ENCODE measurements at places on chromosomes 2 and 18.

GRCh38 chr2:230413479-230413878, 2.5 kb upstream of the SP100 start:
- no peak for DNase-seq
- no peak overlapping the region for H3K27ac ChIP-seq
- H3K27me3 ChIP-seq = no peaks in the 10 kb centered on the region
- H3K4me3 ChIP-seq = no peak overlapping the region
- peaks cover 57% of the 10 kb centered on the region for H3K4me1 ChIP-seq

DNA sequence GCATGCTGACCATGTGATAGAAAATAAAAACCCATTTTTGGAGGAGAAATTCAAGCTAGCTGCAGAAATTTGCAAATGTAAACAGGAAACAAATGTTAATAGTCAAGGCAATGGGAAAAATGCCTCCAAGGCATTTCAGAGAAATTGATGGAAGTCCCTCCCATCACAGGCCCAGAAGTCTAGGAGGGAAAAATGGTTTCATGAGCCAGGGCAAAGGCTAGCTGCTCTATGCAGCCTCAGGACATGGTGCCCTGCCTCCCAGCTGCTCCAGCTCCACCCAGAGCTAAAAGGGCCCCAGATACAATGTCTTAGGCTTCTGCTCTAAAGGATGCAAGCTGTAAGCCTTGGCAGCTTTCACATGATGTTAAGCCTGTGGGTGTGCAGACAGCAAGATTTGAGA, 1419.4 kb upstream of the CELF4 start:
- no peaks in the 10 kb centered on the region for H3K27me3 ChIP-seq
- no peaks in the 10 kb centered on the region for H3K36me3 ChIP-seq
- H3K4me3 ChIP-seq = no peak overlapping the region
- no peak overlapping the region for H3K27ac ChIP-seq
- no peak for DNase-seq

DNA sequence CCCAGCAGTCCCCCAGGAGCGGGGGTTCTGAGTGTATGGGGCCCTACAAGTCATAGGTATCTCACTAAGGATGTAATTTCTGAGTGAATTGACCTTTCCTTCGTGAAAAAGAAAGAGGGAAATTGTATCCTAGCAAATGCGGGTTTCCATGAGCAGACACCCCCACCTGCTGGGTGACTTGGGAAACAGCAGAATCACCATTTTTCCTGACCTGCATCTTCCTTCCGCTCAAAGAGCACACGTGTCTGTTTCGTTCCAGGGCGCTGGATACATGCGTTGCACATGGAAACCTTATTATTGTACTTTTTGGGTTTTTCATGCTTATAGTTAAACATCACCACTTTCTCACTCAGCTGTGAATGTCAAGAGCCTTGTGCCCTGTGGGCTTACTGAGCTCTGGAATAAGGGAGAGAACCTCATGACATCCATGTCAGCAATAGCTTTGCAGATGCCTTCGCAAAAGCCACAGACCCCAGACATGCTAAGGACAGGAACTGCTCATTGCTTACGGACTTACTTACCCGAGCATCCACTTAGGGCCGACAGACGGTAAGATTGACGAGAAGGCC, 132.8 kb downstream of the TPO start:
- no peaks in the 10 kb centered on the region for H3K36me3 ChIP-seq

GRCh38 chr2:241030883-241031282, 32.5 kb downstream of the SNED1 start:
- no peaks in the 10 kb centered on the region for H3K36me3 ChIP-seq
- no peak for DNase-seq
- H3K27me3 ChIP-seq = no peaks in the 10 kb centered on the region
- no peak overlapping the region for H3K4me3 ChIP-seq
- H3K4me1 ChIP-seq = no peaks in the 10 kb centered on the region
- no peak overlapping the region for H3K27ac ChIP-seq

DNA sequence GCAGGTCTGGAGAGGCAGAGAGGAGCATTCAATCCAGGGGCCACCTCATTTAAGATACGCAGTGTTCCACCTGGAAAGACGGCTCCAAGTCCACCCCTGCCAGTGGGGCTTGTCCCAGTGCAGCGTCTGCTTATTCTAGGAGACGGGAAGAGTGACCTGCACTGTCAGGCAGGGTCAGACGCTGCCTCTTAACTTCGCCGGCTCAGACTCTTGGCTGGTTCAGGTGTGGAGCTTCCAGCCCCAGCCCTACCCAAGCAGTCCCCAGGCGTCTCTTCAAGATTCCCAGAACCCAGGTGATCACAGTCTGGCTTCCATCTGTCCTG, 208.5 kb downstream of the TFCP2L1 start:
- no peaks in the 10 kb centered on the region for H3K36me3 ChIP-seq
- H3K4me3 ChIP-seq = no peak overlapping the region
- peaks cover 28% of the 10 kb centered on the region for H3K27me3 ChIP-seq
- H3K27ac ChIP-seq = no peak overlapping the region

DNA sequence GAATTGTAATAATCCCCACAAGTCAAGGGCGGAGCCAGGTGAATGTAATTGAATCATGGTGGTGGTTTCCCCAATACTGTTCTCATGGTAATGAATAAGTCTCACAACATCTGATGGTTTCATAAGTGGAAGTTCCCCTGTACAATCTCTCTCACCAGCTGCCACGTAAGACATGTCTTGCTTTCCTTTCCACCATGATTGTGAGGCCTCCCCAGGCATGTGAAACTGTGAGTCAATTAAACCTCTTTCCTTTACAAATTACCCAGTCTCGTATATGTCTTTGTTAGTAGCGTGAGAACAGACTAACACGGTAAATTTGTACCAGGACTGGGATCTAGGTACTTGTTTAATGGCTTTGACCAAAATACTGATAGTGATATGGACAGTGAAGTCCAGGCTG, 744.3 kb upstream of the REG3G start:
- no peaks in the 10 kb centered on the region for H3K36me3 ChIP-seq
- H3K4me3 ChIP-seq = no peak overlapping the region
- H3K4me1 ChIP-seq = no peaks in the 10 kb centered on the region
- H3K27ac ChIP-seq = no peak overlapping the region
- H3K27me3 ChIP-seq = no peaks in the 10 kb centered on the region

- H3K4me1 ChIP-seq = peaks cover 46% of the 10 kb centered on the region
- H3K27ac ChIP-seq = no peak overlapping the region
- no peak overlapping the region for H3K4me3 ChIP-seq
These were observed 76.0 kb upstream of the ZFP36L2 start for GRCh38 chr2:43302182-43302960.

DNA sequence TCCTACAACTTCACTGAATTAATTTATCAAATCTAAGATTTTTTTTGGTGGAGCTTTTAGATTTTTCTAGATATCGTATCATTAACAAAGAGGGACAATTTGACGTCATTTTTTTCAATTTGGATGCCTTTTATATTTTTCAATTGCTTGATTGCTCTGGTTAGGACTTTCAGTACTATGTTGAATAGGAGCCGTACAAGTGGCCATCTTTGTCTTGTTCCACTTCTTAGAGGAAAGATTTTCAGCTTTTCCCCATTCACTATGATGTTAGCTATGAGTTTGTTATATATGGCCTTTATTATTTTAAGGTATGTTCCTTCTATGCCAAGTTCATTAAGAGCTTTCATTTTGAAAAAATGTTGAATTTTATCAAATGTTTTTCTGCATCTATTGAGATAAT, 86.4 kb upstream of the MYCN start:
- DNase-seq = no peak
- H3K36me3 ChIP-seq = no peaks in the 10 kb centered on the region
- H3K4me3 ChIP-seq = no peak overlapping the region

DNA sequence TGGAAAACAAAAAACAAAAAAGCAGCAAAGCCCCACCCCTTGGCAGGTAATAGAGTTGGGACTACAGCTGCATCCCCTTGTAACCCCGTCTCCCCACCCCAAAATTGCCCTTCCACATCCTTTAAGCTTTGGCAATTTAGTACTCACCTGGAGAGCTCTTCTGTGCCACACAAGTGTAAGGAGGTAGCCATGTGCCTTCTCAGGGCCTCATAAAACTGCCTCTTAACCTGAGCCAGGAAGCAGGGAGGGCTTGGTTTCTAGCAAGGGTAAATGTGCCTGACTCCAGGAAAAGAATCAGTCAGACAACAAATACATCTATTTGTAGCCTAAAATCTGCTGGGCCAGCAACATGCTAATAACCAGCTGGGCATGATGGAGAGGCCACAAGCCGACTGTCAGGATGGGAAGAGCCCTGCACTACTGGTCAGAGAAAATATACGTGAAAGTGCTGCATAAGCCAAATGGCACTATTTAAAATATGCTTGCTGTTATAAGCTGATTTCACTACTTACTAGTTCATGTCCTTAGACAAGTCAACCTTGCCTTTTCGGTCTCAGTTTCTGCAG, 46.3 kb downstream of the NOP58 start:
- no peaks in the 10 kb centered on the region for H3K27me3 ChIP-seq
- no peak for DNase-seq
- no peak overlapping the region for H3K4me3 ChIP-seq
- H3K36me3 ChIP-seq = peaks cover 32% of the 10 kb centered on the region
- H3K27ac ChIP-seq = no peak overlapping the region

GRCh38 chr2:212330263-212330662, 208.3 kb downstream of the ERBB4 start:
- no peak overlapping the region for H3K27ac ChIP-seq
- no peaks in the 10 kb centered on the region for H3K36me3 ChIP-seq
- no peak overlapping the region for H3K4me3 ChIP-seq
- H3K4me1 ChIP-seq = no peaks in the 10 kb centered on the region

DNA sequence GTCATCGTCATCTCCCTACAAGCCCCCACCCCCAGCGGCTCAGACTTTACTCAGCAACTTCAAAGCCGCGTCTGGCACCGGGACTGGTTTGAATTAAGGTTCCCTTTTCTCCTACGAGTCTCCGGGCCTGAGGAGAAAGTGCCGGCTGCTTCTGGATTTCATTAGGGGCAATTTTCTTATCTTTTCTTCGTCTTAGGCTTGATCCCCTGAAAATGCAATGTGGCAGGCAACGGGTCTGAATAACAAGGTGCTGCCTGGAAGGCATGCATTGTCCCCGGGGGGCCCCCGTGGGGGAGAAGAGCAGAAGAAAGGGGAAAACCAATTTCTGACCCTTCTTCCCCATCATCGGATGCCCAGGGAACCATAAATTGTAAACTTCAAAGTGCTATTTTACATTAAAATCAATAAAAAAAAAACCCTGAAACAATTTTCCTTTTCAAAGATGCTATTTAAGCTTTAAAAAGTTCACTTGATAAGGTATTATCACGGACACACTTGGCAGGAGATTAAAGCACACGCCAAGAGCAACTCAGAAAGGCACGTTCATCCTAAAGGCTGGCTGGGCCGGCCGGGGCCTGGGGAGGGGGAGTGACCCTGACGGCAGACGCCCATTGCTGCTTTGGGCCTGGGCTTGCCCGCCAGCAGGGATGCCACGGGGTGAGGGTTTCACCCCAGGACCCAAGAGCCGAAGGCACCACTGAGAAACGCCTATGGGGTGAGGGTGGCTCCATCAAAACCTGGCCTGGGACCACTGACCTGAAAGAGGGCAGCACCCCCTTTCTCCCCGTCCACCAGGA, 230.4 kb downstream of the TWIST2 start:
- DNase-seq = no peak
- H3K36me3 ChIP-seq = peaks cover 98% of the 10 kb centered on the region
- no peak overlapping the region for H3K4me3 ChIP-seq
- no peak overlapping the region for H3K27ac ChIP-seq
- no peaks in the 10 kb centered on the region for H3K4me1 ChIP-seq

- H3K36me3 ChIP-seq = no peaks in the 10 kb centered on the region
- no peak overlapping the region for H3K4me3 ChIP-seq
- DNase-seq = no peak
These were observed 75.6 kb upstream of the MGAT5 start for GRCh38 chr2:134178138-134178877.

DNA sequence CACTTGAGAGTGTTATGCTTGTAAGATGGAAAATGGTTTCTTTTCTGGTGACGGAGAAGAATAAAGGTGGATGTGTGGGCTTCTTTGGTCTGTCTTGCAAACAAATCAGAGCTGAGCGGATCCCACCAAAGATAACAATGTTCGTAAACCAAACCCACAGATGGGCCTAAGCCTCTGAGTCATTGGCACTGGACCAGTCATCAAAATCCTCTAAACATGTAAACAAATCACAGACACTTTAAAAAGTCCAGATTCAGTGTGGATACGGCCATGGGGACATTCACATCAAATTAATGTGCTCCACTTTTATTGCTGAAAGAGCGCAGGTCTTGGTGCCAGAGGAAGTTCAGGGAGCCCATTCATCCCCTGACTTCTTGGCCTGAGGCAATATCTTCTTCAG, 60.5 kb upstream of the TMEM200C start:
- H3K36me3 ChIP-seq = no peaks in the 10 kb centered on the region
- H3K4me3 ChIP-seq = no peak overlapping the region
- DNase-seq = no peak
- no peaks in the 10 kb centered on the region for H3K27me3 ChIP-seq
- no peak overlapping the region for H3K27ac ChIP-seq

Measured in heart right ventricle (tissue), 16 donors.